ENCODE measurements at places on chromosomes 5 and 9.
A peak's percentile ranks its signal among the peaks of the same experiment; 100 is the strongest.

- no peak for DNase-seq
Observed at GRCh38 chr9:133979921-133980863, 11.9 kb downstream of the VAV2 start.

GRCh38 chr9:114083666-114084065 lies 5.6 kb upstream of the AMBP start:
- no peak for DNase-seq

DNA sequence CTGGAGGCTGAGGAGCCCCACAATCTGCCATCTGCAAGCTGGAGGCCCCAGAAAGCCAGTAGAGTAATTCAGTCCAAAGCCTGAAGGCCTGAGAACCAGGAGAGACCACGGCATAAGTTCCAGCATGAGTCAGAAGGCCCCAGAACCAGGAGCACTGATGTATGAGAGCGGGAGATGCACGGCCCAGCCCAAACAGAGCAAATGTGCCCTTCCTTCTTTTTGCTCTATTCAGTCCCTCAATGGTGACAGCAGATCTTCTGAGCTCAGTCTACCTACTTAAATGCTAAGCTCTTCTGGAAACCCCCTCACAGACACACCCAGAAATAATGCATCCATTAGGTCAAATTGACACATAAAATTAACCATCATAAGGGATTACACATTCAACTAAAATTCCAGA lies 277.6 kb downstream of the ATPSCKMT start:
- DNase-seq, result no peak

- DNase-seq, result no peak
Observed at GRCh38 chr5:143781993-143782520, 29.9 kb upstream of the HMHB1 start.

GRCh38 chr5:57316798-57317327 lies 143.0 kb downstream of the GPBP1 start:
- no peak for DNase-seq

- DNase-seq, result no peak
Observed at GRCh38 chr9:70413464-70413798, 1.0 kb downstream of the KLF9 start.

DNA sequence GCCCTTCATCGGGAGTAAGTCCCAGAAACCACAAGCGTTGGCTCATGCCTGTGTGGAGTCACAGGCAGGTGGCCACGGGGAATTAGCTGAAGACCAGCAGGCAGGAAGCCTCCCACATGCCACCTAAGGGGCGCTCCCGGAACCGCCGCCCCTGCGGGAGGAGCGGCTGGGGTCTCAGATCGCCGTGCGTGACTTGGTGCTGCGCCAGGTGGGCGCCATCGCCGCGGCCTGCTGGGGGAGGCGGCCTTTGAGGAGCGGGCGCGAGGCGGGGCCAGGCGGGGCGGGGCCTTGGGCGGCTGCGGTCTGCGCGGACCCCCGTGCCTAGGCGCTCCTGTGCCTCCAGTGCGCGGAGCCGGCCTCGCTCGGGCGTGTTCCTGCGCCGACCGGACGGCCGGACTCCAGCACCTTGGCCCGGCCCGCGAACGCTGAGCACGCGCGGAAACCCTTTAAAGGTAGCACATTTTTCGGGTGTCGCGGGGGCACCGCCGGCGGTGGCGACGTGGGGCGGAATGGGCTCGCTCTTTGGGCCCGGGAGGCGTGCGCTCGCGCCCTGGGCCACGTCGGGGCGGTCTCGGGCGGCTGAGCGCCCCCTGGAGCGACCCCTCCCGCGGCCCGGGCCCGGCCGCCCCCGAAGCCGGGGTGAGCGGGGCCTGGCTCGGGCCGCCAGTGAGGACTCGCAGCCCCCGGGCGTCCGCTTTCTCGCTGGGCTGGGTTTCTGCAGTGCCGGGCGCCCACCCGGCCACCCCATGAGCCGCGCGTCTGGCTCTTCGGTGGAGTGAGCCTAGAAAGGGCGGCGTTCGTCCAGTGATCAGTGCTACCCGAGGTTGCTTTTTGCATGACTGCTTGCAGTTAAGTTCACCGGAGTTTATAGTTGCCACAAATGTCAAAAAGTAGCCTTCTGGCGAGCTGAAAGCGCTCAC lies 24.5 kb downstream of the LECT2 start:
- no peak for DNase-seq

DNA sequence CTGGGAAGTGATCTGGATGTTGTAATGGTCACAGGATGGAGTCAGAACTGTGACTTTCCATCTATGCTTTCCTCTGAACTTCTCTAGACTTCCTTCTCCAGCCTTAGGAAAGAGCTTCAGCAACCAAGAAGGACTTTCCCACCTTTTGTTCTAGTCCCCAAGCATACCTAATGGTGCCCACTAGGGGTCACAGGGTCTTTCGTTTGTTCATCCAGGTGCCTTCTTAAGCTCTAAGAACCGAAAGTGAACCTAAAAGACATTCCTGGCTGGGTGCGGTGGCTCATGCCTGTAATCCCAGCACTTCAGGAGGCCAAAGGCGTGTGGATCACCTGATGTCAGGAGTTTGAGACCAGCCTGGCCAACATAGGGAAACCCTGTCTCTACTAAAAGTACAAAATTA lies 1.8 kb upstream of the WNT8A start:
- DNase-seq, result no peak

DNA sequence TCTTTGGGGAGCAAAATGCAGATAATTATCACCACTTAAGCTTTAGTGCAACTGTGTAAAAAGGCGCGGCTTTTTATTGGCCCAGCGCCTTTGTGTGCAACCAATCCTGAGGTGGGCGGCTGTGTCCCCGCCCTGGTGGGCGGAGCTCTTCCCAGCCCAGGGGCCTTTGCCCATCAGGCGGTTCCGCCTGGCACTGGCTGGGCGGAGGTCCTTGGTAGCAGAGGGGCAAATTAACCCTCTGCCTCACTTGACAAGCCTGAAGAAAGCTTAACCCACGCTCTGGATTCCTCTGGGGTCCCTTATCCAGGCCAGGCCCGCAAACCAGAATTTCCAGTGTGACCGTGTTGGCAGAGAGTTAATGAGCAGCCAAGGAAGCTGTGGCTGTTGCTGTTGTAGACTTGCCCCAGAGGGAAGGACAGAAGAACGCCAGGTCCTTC lies 12.8 kb upstream of the NIPAL4 start:
- no peak for DNase-seq

DNA sequence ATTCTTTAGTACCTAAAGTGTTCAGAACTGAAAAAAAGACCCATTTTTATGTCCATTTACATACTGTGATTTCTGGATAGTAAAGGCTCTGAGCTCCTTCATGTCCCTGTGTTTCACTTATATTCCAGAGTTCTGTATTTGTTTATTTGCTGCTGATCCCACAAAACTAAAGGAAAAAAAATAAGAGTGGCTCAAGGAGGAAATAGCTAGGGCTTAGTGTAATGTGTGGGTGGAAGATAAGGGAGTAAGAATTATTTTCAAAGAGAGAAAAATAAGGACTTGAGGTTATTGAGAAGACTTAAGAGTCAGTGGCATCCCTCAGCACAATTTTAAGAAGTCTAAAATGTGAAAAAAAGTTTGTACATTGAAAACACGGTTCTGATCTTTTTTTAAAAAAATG lies 46.0 kb downstream of the ENTREP1 start:
- no peak for DNase-seq

- no peak for DNase-seq
Observed at GRCh38 chr5:61507232-61507631, 175.2 kb downstream of the ZSWIM6 start.

GRCh38 chr9:26694381-26695297 lies 198.0 kb downstream of the CAAP1 start:
- DNase-seq, result no peak

DNA sequence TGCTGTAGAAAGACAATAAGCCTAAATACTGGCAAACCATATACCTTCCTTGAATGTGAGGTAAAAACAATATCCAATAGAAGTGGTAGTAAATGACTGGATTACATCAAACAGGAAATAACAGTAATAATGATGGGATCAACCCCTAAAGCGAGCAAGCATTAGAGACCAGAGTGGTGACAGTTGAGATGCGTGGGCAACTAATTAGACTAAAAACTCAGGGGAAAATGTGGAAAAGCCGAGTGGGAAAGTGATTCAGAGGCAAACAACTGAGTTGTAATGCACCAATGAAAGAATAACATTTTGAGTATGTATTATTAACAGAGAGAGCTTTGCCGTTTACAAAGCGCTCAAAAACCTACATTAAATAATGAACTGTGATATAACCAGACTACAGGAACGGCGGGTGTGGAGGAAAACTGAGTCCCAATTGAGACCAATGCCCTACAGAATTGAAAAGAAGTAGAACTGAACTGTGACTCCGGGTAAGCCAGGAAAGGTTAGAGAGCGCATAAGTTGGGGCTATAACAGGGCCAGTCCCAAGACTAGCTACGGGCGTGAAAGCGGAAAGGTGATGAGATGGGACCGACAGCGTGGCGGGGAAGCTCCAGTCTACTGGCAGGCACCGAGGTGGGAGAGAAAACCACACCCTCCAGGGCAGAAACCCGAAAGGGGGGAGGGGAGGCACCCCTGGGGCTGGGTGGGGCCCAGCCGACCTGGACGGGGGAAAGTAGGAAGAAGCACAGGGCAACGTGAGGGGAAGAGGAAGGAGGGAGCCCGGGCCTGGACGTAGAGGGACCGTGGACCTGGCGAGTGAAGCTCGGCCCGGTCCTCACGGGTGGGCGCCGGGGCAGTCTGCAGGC lies 592 bp downstream of the UBAP2 start:
- DNase-seq, result no peak

- DNase-seq, result no peak
Observed at GRCh38 chr9:82127465-82127864, 138.9 kb downstream of the SPATA31D1 start.

DNA sequence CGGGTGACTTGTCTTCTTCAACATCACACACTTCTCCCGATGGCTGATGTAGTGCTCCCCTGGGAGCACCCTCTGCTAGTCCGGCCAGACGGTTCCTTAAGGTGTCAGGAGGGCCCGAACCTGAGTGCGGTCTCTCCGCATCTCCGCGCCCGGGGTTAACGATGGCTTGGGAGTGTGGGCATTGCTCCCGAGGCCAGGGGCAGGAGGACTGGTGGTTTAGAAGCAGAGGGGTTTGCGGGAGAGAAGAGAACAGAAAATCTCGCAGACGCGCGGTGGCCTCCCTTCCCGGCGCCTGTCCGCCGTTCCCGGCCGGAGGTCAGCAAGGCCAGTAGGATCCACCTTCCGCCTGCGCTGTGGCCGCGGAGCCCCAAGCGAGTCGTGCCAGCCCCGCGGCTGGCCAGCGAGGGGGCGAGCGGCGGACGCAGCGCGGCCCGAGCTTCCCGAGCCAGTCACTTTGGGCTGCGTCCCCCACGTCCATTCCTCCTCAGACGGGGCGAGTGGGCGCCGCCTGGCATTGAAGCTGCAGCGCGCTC lies 700 bp downstream of the CDO1 start:
- no peak for DNase-seq

DNA sequence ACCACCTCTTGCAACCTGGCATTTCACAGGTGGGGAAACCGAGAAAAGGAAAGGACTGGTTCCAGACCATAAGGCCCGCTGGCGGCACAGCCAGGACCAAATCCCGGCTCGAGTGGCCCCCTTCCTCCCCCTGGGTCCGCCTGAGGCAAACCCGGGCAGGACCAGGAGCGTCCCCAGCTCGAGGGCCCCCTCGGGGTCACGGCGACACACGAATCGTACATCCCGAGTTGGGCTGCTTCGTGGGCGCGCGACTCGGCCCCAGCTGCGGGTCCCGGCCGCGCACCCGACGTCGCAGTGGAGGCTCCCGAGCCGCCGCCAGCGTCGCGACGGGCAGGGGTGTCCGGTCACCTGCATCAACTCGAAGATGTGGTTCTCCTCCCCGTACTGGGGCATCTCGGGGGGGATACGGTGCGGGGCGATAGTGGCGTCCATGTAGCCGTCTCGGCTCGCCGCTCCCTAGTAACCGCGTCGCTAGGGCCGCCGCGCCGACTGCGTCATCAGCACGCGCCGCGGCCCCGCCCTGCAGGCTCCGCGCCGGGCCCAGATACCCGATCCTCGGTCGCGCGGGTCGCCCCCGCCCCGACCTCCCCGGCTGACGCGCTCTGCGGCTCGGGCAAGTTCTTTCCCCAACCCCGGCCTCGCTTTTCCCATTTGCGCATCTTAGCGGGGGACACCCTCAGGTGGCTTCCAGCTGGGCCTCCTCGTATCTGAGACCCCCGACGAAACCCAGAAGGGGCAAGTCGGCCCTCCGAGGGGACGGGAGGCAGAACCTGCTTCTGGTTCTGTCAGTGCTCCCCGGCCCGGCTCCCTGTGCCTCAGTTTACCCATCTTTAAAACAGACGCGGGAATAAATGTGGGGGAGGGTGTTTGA lies at the start of gene AK8:
AK8 (minus strand) TSS at position 461 of the 871 bp plus-strand sequence; CDS start at position 432, 29 bp downstream.
- DNase-seq, result peak; percentile 65

DNA sequence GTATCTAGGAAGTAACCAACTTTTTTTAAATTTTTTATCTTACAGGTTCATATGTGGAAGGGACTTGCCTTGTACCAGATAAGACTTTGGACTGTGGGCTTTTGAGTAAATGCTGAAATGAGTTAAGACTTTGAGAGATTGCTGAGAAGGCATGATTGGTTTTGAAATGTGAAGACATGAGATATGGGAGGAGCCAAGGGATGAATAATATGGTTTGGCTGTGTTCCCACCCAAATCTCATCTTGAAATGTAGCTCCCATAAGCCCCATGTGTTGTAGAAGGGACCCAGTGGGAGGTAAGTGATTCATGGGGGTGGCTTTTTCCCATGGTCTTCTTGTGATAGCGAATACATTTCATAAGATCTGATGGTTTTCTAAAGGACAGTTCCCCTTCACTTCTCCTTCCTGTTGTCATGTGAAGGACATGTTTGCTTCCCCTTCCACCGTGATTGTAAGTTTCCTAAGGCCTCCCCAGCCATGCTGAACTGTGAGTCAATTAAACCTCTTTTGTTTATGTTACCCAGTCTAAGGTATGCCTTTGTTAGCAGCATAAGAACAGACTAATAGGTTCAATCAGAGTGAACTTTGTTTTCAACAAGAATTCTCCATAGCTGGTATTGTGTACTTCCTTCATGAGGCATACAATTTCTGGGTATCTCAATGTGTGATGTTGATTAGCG lies 535.6 kb upstream of the MEF2C start:
- DNase-seq, result no peak

GRCh38 chr9:130668659-130669058 lies 4.3 kb downstream of the PRDM12 start:
- DNase-seq, result no peak

- no peak for DNase-seq
Observed at GRCh38 chr5:79111387-79111959, at the start of gene BHMT. BHMT (plus strand) TSS chr5:79111809; CDS start chr5:79111886, 77 bp downstream.
